Amygdala (tissue), 56 donors: ENCODE measurements at places on chromosomes 12 and 14.

DNA sequence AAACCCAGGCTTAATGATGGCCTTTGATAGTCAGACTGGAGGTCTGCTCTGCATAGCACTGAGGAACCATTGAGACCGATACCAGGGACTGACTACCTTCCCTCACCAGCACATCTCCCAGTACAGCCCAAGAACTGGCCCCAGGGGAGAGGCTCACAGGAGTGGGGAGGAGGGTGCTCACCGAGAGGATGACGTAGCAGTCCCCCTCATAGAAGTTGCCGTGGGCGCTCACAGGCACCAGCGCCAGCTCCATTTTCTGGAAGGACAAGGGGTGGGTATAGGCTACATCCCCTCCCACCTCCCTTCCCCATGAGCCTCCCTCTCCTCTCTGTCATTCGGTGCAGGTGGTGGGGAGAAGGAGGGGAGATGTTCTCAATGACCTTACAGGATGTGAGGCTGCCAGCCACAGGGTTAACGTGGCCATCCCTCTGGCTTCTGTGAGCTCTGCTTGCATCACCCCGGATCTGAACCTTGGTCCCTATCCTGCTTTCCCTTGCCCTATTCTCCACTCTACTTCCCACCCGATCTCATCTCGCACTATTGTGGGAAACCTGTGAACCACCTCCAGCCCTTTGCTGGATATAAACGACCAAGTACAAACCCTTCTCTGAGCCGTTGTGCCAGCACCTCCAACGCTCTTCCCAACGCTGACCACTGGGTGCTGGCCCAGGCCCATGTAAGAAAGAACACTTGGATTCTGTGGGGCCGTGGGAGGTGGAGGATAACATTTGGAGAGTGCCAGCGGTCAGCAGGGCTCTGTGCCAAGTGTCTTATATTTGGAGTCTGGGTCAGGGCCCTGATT, 4.4 kb downstream of the AVIL start:
- DNase-seq: no peak

DNA sequence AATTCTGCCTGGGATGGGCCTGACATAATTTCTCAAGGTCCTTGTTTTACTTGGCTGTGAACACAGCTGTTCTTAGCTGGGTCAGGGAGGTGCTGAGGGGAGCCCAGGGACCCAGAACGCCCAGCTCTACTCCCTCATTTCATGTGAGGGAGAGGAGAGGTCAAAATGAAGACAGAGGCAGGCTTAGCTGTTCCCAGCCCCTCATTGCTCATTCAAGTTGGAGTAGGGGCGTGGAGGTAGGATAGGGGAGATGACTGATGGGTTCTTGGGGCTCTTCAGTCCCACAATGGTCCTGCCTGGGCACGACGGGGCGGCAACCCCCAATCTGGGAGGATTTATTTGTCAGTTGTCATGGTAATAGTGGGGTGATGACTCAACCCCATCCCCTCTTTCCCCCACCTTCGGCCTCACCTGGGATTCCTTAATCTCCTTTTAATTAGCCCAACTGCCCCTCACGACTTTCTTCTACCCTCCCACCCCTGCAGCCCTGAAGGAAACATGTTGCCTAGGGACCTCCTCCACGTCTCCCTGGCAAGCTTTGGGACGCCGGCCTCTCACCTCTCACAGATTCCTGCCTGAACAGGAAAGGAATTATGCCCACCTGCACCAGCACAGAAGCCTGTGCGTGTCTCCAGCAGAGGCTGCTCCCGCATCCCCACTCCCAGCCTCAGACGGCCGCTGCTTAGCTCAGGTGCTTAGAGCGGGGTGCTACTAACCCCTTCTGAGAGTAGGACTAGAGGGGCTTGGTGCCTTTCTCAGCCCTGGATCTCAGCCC, 10.2 kb downstream of the SPRYD3 start:
- DNase-seq: no peak

DNA sequence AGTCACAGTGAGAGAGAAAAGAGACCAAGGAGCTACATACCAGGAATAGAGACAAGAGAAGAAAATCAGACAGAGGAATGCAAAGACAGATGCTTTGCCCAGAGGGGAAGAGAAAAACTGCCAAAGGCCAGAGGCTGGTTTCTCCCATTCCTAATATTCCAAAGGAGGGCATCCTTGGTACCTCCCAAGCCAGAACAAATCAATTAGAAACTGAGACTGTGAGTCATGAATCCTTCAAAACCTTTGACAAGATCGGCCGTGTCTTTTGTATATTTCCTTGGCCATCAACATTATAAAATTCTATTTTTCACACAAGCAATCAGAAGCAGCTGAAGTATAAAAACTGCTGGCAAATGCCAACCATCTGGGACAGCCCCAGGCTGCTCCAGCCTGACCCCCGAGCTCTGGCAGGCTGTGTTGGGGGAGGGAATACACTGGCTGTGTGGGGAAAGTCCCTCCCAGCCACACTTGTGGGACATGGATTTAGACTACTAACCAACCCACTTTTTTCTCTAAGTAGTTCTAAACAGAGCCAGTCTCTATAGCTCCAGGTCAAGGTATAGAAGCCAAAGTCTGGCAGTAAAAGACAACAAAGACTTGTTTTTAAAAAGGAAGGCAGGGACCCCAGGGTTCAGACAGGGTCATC, 13.7 kb downstream of the POMT2 start:
- peak; percentile 63 for DNase-seq

DNA sequence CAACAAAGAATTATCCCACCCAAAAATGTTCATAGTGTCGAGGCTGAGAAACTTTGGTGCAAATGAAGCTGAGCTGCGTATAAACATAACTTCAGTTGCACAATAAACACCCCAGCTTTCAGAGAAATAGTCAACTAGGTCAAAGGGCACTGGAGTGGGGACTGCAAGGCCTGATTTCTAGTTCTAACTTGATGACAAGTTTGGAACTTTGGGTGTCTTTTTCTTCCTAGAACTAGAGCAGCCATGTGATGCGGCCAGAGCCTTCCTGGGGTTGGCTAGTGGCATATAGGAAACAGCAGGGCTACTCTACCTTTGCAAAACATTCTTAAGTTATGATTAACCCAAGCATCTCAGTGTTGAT, 298.4 kb upstream of the AMIGO2 start:
- no peak for DNase-seq

- no peak for DNase-seq
Observed at GRCh38 chr12:15931590-15932053, 20.5 kb downstream of the DERA start.

DNA sequence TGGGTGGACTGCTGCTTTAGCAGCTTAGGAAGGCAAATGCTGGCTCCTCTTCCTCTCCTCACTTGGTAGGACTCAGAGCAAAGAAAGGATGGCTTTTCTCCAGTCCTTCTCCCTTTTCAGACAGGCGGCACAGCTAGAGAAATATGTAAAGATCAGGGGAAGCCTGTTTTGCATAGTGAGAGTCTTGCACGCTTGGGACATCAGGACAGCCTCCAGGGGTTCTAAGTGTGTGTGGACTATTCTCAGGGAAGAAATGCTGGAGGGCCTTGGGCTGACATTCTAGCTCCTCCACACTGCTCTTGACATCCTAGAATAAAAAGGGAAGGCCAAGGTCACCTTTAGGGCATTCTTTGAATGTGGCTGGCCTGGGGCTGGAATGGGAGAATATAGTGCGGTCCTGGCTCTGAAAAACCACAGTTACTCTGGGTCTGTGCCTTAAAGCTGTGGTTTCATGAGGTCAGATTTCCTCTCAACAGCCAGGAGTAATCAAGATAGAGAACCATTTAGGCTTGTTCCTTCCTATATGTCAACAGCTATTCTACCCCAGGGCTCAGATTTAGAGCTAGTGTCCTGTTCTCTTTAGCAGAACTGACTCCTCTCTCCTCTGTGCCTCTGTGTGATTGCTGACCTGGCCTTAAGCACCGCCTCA, 24.3 kb downstream of the CMA1 start:
- DNase-seq: no peak
